Femur (tissue), 1 donor: ENCODE measurements at places on chromosomes 12 and 14.
A peak's percentile ranks its signal among the peaks of the same experiment; 100 is the strongest.

- no peak for DNase-seq
Observed at GRCh38 chr14:86897704-86898513, 1095.1 kb downstream of the GALC start.

DNA sequence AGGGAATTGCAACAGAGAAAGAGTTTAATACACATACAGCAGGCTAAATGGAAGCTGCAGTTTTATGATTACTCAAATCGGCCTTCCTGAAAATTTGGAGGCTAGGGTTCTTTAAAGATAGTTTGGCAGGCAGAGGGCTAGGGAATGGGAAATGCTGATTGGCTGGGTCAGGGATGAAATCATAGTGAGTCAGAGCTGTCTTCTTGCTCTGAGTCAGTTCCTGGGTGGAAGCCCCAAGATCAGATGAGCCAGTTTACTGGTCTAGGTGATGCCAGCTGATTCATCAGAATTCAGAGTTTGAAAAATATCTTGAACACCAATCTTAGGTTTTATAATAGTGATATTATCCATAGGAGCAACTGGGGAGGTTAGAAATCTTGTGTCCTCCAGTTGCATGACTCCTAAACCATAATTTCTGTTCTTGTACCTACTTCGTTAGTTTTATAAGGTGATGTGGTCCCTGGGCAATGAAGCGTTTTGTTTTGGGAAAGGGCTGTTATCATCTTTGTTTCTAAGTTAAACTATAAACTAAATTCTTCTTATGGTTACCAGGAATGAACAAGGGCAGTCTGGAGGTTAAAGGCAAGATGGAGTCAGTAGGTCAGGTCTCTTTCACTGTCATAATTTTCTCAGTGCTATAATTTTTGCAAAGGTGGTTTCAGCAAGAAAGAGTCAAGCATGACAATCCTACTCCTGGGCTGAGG is 257.8 kb upstream of the CCDC196 start:
- no peak for DNase-seq

DNA sequence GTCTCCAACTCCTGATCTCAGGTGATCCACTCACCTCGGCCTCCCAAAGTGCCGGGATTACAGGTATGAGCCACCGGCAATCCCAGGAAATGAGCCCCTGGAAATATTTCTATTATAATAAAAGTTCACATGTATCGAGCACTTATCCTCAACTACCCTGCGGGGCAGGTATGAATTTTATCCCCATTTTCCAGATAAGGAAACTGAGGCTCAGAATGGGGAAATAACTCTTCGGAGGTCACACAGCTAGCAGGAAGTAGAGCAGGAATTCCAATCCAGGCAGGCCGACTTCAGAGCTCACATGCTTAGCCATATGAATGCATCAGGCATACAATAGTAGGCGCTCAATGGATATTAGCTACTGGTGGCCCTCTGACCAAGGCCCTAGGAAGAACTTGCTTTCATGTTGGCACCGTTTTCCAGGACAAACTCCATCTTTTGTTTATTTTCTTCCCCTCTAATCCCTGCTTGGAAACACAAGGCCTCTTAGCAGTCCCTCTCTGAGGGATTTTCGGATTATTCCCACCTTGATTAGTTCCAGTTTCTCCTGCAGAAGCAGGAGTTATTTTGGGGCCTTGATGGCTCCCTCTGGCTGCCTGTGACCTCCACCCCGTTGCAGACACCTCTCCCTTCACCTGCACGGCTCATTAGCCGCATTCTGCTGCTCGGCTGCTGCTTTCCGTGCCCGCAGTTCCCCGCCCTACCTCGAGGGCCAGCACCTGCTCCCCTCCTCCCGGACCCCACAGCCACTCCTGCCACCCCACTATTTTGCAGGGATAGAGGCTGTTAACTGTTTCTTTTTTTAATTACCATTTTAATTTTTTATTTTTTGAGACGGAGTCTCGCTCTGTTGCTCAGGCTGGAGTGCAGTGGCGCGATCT is 18.7 kb upstream of the POP5 start:
- DNase-seq, result no peak

- DNase-seq, result no peak
Observed at GRCh38 chr12:94922561-94922960, 80.9 kb downstream of the NDUFA12 start.

- peak; percentile 84 for DNase-seq
Observed at GRCh38 chr14:99758121-99758821, 34.9 kb upstream of the EML1 start.

- DNase-seq, result no peak
Observed at GRCh38 chr12:82523996-82524395, 162.7 kb upstream of the TMTC2 start.

DNA sequence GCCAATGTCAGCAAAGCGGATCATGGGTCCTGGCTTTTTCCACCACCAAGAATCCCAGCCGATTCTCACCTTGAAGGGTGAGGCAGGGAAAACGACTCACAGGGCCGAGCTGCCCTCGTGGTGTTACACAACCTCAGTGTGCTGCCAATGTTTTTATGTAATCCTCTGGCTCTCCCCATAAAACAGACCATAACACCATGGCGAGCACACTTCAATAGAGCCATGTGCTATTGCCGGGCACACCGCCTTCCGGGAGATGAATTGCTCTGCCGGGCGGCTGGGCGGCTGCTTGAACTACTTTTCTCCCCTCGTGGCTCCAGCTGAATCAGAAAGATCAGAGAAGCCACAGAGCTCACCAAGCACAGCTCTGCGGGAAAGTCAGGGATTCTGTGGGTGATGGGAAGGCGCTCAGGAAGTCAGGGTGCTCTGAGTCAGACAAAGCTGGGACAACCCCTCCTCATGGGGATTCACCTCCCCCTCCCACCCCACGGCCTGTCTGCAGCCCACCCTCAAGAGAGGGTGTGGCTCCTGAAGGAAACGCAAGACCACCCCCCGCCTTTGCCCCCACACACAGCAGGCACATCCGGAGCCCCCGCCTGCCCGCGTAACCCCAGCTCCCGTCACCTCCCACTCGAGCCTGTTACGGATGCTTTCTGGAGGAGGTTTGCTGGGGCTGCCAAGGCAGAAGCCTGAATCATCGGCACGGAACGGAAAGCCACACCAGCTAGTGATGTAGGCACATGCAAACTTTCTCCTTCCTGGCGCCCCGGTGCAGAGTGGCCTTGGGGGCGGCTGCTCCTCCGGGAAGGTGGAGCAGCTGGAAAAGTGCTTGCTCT is 1.8 kb downstream of the GALNT9 start:
- no peak for DNase-seq

DNA sequence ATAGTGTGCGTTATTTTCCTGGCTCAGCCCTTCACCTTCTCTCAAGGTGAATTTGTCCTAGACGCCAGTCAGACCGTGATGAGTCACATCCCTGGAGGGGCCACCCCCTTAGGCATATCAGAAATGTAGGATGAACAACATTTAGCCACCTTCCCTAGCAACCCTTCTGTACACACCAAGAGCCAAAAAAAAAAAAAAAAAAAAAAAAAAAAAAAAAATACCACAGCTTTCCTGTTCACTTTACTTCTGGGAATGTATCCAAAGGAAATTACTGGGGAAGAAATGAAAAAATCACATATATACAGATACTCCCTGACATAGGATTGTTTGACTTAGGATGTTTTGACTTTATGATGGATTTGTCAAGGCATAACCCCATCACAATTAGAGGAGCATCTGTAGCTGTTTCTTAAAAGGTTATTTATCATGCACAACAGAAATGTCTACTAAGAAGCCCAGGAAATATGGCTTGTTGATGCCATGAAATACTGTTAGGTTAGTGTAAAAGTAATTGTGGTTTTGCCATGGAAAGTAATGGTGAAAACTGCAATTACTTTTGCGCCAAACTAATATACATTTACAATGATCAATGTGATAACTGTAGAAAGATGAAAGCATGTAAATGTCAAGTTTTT is 68.2 kb upstream of the BDKRB2 start:
- DNase-seq, result peak; percentile 44

DNA sequence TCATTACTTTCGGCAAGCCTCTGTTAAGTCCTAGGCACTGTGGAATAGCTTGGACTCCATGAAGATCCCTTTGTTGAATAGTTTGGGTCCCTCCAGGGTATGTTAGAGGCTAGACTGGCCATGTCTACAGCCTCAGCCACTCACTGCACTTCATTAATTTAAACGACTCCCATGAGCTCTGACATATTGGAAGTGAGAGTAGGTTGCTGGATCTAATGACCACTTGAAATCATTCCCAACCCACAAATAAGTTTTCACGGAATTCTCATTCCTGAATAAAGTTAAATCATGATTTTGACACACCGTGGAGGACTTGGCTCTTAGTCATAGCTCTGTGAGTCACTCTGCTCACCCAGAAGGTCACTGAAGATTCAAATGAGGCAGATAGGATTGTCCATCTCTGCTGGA is 21.4 kb upstream of the APPL2 start:
- DNase-seq, result no peak

DNA sequence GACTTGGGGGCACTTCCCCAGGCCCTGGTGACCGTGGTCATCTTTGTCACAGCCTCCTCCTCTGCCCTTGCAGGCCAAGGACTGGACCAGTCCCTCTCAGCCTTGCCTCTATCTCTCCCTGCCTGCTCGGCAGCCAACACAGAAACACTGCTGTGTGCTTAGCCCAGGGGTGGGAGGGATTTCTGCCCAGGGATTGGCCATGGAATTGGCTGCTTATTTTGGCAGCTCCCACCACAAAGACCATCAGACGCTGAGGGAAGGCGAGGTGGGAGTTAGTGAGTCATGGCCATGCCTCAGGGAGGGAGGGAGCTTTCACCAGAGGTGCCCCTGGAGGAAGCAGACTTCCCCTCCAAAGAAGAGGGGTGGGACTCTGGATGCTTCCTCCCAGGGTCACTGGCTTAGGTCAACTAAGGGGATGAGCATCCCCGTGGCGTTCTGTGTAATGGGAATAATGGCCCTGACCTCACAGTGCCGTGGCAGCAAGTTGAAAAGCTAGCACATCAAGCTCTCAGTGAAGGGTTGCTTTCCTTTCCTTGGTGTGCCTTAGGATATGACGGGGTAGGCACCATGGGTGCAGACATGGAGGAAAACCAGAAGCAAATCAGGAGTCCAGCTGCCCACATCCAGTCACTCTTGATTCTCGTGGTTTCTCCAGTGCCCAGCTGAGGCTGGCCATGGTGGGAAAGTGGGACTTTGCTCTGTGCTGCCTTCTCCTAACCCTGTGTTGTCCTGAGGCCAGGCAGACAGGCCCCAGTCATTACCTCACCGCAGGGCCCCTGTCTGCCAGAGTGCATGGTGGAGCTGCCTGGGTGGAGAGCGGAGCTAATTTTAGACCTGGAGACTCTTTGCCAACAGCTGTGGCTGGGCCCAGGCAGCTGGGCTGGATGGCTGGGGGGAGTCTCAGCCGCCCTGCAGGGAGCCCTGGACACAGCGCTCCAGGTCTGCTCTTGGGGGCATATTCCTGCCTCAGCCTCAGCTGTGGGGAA is 21.4 kb downstream of the B4GALNT3 start:
- DNase-seq, result peak; percentile 91
